ENCODE measurements at places on chromosomes 13 and 19.

GRCh38 chr19:38710928-38711725, 33.1 kb downstream of the CAPN12 start:
- no peak for DNase-seq

GRCh38 chr19:19269952-19270694, 3.0 kb downstream of the TM6SF2 start:
- no peak for DNase-seq

DNA sequence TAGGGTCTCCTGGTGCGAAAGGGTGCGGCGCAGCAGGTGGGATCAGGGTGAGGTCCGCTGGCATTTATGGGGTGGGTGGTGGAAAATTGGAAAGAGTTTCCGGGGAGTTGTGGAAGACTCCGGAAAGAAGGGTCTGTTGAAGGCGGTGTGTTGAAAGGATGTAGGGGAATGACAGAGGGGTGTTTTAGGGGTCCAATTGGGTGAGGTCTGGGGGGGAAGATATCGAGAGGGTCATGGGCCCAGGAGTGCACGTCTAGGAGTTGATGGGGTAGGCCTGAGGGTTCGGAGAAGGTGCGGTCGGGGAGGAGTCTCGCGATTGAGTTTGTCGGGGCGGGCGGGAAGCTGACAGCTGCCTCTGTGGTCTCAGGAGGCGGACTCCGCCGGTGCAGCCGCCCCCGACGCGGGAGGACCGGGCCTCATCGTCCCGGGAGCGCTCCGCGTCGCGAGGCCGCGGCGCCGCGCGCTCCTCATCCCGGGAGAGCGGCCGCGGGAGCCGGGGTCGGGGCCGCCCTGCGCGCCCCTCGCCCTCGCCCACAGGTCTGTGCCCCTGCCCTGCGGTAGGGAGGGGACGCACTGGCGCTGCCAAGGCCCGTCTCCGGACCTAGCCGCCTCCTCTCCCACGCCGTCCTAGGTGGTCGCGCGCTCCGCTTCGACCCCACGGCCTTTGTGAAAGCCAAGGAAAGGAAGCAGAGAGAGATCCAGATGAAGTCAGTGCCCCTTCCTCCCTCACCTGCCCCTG, 7.0 kb downstream of the PGLYRP1 start:
- no peak for DNase-seq

- DNase-seq = no peak
Observed at GRCh38 chr19:46413262-46414031, at the start of gene CCDC8. CCDC8 (minus strand) TSS chr19:46413564; CDS start chr19:46412810, 754 bp downstream.

- DNase-seq = no peak
Observed at GRCh38 chr13:53068585-53069520, 40.2 kb downstream of the OLFM4 start.

DNA sequence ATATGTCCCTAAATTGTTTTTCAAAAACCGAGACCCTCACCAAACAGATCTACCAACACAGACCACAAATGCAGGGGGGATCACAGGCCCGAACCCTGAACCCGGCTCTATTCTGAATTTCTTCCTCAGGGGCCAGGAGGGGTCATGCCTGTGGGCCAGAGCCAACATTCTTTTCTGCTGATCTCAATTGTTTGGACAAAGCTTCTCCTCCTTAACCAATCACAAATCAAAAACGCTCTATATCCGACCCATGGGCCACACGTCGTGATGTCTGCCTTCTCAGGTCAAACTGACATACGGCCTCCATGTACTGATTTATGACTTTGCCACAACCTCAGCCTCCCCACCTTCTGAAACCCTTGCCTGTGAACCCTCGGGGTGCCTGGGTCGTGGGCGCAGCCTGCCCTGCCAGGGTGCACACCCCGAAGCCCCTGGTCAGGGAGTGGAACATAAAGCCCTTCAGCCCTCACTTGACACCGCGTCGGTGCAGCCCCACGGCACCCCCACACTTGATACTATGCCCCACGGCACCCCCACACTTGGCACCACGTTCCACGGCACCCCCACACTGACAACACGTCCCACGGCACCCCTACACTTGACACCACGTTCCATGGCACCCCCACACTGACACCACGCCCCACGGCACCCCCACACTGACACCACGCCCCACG, 58.4 kb upstream of the C13orf46 start:
- no peak for DNase-seq

DNA sequence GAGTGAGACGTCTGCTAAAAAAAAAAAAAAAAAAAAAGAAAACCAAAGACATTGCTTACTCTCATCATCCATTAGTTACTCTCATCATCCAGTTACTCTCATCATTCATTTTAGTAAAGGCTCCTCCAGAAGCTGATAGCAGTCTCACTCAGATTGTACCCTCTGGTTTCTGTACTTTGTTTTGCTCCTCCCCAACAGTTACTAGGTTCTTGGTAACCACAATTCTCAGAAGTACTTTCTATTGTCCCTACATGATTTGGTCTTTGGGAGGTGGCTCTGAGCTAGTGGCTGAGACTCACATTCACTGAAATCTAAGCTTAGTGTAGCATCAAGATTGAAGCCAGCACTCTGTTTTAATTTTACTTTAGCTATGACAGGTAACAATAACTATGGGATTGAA, 14.3 kb downstream of the ERICH4 start:
- no peak for DNase-seq

- DNase-seq = no peak
Observed at GRCh38 chr19:10964903-10965302, 4.1 kb downstream of the SMARCA4 start.

- DNase-seq = no peak
Observed at GRCh38 chr13:34107806-34108205, 289.9 kb downstream of the RFC3 start.

- no peak for DNase-seq
Observed at GRCh38 chr13:30666113-30666512, 48.4 kb downstream of the USPL1 start.

GRCh38 chr13:91146601-91147000, 200.9 kb upstream of the MIR17HG start:
- DNase-seq = no peak

DNA sequence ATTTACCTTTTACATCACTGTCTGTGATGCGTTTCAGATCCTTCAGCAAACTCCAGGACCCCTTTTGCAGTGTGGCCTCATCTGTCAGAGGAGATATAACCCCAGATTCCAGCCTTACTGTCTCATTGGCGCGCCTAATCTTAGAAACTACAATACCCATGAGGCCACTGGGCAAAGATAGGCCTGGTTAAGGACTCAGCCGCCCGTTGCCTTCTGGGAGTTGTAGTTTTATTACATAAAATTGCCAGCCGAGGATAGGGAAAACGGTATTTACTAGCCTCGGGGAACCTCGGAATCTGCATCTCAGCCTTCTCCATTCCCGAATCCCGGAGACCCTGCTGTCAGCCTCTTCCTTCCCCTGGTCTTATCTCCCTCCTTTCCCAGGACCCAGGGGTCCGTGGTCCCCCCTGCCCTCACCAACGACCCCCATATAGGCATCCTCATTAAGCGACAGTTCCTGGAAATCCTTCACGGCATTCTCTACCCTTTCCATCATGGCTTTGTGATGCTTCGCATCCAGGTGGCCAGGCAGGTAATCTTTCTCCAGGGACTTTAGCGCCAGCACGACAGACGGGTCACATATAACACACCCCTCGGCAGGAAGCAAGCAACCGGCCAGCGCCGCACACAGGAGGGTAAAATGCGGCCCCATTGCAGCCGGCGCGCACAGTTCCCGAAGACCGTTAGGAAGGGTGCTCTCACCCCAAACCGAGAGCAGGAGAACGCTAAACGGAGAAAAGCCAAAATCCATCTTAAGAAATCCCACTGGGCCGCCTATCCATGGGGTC, 1.3 kb downstream of the IZUMO1 start:
- DNase-seq = no peak

DNA sequence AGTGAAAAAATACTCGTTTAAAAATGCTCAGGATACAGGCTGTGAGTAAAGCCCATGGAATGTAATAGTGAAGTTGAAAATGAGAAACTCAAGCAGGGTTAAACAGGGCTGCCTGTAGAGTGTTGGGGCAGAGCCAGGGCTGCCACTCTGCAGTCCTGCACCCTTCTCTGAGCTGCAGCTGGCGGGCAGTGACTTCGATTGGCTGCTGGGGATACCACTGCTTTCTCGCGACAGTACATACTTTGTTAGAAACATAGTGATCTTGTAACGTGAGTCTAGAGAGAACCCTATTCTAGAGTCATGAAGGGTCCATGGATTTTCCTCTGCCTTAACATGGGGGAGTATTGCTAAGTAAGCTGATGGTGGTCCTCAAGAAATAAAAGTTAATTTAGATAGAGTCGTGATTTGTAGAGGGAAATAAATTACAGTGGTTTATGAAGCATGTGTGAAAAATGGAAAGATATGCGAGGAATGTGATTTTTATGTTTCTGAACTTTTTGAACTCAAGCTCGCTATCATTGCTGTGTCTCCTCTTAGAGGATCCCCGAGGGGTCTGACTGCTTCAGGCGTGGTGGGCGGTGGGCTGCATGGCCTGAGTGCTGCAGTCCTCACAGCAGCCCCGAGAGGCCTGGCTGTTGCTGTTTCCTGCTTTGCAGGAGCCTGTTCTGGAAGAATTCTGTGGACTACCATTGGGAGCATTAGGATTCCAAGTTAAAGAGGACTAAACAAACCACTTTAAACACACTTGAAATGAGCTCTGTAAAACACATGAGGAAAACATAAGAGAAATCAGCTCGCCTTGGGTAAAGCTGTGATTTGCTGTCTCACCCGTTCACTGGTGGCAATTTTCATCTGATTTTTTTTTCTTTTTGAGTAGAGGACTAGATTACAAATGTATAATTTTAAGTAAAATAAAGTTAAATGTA, 95.7 kb downstream of the ARHGEF7 start:
- no peak for DNase-seq

DNA sequence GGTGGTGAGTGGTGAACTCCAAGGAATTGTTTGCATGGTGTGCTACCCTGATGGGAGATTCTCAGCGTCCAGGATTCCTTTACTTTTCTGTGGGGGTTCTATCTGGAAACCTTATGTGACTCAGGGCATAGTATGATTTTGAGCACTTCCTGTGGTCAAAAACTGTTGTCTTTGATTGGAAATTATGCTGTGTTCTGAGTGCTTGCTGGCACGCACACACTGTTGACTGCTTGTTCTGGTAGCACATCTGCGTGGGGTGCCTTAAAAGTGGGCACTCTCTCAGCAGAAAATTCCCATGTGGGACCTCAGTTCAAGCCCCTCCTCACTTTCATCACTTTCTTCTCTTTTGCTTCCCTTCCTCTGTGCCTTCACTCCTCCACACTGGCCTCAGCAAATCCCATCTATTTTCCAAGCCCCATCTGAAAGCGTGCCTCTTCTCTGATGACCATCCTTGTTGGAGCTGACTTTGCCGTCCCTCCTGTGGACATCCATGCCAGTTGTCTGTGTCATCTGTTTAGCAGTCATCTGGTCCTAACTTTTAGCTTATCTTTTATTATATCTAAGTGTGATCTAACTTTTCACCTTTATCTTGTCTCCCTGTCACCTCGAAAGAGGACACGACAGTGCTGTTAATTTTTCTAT, 56.4 kb upstream of the NPAS1 start:
- DNase-seq = no peak

GRCh38 chr13:48178126-48178525, 54.9 kb upstream of the ITM2B start:
- no peak for DNase-seq

- no peak for DNase-seq
Observed at GRCh38 chr19:3730457-3730958, 22.3 kb downstream of the TJP3 start.

GRCh38 chr13:97107815-97108529, 113.7 kb upstream of the OXGR1 start:
- DNase-seq = no peak

GRCh38 chr13:72890546-72890945, 108.6 kb downstream of the PIBF1 start:
- DNase-seq = no peak

GRCh38 chr19:43425567-43426392, 11.1 kb downstream of the TEX101 start:
- DNase-seq = no peak

- DNase-seq = no peak
Observed at GRCh38 chr13:93562676-93563075, 336.1 kb downstream of the GPC6 start.

- no peak for DNase-seq
Observed at GRCh38 chr19:33486936-33487811, 34.4 kb downstream of the PEPD start.
